ENCODE measurements at places on chromosomes 7 and 10. TPM values are rescaled to one million over a fixed set of nuclear protein-coding genes. Genes with fewer than 3 reads are reported as not detected.

- DNase-seq = no peak
Observed at GRCh38 chr10:20897146-20897825, at the start of gene NEBL. TSS of gene NEBL (minus strand) at chr10:20897311. CDS start at chr10:20897205, 106 bp downstream.

GRCh38 chr10:569961-570627 lies 119.4 kb downstream of the DIP2C start:
- no peak for DNase-seq

- no peak for DNase-seq
Observed at GRCh38 chr7:131692131-131692960, 135.9 kb upstream of the PODXL start.

GRCh38 chr7:86747698-86748097 lies 104.0 kb downstream of the GRM3 start:
- DNase-seq = no peak

GRCh38 chr7:140060788-140061606 lies 1.8 kb downstream of the PARP12 start:
- peak; percentile 58 for DNase-seq

GRCh38 chr10:64091897-64092296 lies 570.7 kb downstream of the REEP3 start:
- DNase-seq = no peak

- DNase-seq = no peak
Observed at GRCh38 chr10:82942286-82943099, 1067.5 kb downstream of the NRG3 start.

DNA sequence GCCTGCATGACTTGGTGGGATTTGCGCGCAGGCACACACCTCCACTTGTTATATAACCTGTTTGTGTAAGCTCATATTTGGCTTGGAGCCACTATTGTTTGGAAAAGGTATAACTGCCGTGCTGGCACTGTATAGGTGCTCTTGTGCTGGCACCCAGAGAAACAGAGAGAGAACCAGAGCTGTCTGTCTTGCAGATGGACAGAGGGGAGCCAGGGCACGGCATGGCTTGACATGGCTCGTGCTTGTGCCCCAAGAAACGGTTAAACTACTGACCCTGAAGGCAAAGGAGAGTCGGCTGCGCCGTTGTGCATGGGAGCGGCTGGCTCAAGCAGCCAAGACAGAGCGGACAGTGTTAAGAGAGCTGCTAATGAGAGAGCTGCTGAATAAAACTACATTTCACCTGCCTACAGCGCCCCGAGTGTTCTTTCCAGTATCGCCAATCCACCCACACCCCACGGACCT lies 23.2 kb downstream of the RAPGEF5 start:
- no peak for DNase-seq

DNA sequence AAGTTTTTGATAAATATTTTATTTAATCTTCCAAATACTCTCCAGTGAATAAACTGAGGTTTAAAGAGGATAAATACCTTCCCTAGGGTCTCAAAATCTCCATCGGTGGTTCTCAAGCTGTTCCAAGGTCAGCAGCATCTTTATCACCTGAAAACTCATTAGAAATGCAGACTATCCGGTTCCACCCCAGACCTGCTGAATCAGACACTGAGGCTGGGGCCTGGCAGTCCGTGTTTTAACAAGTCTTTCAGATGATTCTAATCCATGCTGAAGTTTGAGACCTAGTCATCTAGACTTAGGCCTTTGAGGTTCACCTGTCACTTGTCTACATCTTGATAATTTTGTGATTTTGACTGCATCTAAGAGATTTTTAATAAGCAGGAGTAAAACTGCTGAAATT lies 37.5 kb downstream of the PLEKHA8 start:
- DNase-seq = no peak

GRCh38 chr7:79084423-79084822 lies 369.0 kb downstream of the MAGI2 start:
- DNase-seq = no peak

DNA sequence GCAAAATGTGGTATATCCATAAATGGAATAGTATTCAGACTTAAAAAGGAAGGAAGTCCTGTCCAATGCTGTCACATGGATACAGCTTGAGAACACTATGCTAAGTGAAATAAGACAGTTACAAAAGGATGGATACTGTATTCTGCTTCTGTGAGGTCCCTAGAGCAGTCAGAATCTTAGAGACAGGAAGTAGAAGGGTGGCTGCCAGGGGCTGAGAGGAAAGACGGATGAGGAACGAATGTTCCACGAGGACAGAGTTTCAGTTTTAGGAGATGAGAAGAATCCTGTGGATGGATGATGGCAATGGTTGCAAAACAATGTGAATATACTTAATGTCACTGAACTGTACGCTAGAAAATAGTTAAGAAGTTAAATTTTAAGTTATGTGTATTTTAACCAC lies 3.8 kb downstream of the PRKCQ start:
- no peak for DNase-seq

DNA sequence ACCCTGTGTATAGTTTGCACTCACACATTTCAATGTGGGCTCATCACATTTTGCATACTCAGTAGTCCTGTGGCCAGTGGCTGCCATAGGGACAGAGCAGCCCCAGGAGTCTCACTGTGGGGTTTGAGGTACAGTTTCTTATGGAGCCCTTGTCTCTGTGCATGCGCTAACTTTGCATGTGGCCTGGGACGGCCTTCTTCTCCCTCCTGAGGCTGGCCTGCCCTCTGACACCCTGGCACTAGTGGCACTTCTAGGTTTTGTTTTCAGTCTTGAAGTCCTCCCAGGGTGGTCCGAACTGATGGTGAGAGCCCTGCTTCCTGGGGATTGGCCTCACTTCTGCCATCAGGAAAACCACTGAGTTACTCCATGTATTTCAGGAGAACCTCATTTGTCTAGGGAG lies 21.2 kb downstream of the NACAD start:
- DNase-seq = no peak

- peak; percentile 64 for DNase-seq
Observed at GRCh38 chr7:158695726-158696452, 8.7 kb downstream of the NCAPG2 start.

GRCh38 chr7:150417239-150417638 lies 33.2 kb upstream of the GIMAP8 start:
- DNase-seq = no peak

DNA sequence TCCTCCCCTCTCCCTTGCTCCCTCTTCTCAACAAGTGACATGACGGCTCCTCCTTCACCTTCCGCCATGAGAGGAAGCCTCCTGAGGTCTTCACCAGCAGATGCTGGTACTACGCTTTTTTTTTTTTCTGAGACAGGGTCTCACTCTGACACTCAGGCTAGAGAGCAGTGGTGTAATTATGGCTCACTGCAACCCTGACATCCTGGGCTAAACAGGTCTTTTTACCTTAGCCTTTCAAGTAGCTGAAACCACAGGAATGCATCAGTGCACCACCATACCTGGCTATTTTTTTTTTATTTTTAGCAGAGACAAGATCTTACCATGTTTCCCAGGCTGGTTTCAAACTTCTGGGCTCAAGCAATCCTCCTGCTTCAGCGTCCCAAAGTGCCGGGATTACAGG lies 43.6 kb downstream of the MDH2 start:
- no peak for DNase-seq

- DNase-seq = no peak
Observed at GRCh38 chr10:17241611-17242333, 13.7 kb downstream of the VIM start.

DNA sequence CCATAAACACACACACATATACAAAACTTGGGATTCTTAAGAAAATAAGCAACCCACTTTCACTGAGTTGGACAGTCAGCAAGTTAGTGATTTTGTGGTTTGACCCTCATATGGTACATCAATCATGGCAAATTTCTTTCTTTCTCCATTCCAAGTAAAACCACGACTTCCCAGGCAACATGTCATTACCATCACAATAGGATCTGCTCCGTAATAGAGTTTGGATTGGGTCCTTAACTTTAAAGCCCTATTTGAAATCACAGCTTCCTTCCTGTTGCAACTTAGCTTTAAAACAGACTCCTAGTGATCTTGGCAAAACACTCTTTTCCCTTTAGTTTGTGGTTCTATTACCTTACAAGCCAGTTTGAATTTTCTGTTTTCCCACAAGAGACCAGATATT lies 483.6 kb downstream of the INHBA start:
- DNase-seq = no peak

DNA sequence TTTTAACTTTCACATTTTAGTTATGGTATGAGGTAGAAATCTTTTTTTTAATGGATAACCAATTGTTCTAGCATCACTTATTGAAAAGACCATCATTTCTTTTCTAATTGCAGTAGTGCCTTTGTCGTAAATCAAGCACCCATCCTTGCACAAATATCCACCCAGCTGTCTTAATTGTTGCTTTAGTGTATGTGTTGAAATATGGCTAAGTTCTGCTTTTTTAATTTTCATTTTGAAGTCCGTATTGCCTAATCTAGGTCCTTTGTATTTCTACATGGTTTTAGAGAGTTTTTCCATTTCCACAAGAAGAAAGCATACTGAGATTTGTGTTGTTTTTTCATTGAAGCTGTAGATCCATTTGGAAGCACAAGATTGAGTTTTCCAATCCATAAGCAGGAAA lies 259.6 kb upstream of the SEMA3E start:
- DNase-seq = no peak

- no peak for DNase-seq
Observed at GRCh38 chr7:67380326-67380725, 383.7 kb downstream of the TYW1 start.

DNA sequence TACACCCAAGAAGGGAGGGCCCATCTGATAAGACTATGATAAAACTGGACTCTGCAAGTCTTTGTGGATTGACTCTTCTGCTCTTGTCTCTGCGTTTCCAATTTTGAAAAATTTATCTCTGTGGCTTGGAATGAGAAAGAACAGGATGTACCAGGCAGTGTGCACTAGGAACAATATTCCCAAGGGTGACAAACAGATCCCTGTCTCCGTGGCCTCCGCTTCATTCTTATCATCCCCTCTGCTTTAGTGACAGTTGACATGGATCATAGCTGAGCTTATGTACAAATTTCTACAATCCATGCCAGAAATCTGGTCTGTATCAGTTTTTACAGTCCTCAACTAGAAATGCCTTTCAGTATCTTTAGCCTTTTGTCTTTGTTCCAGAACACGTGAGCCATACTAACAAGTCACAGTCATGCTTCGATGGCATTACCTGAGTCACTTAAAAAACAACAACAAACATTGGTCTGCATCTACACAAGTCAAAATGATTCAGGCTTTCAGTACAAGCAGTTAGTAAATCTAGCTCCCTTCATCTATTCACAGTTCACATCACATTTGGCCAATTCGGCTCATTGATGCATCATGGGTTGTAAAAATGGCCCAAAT lies 393.6 kb upstream of the CELF2 start:
- no peak for DNase-seq

- no peak for DNase-seq
Observed at GRCh38 chr7:50812841-50813475, 30.3 kb upstream of the GRB10 start.

DNA sequence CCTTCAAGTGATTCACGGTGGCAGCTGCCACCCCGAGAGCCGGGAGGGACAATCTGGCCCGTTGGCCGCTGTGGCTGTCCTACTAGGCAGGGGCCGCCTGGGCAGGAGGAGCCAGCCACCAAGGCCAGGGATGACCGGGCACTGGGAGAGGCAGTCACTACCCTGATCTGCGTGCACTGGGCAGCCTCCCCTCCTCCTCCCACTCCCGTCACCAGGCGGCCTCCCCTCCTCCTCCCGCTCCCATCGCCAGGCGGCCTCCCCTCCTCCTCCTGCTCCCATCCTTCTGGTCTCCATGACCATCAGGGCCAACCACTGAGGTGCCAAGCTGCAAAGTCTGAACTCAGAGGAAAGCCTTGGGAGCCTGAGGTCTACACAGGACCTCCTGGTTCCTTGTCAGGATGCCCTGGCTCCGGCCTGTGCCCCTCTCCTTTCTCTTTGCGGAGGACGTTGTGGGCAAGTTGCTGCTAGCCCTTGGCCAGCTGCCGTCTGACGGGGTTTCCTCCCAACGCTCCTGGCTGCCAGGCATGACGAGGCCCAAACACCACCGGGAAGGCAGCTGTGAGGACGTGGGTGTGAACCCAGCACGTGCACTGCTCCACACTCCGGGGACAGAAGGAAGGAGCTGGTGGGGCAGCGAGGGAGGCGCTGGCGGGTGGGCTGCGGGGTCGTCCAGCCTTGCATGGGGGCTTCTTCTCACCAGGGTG lies 131.1 kb downstream of the WDR37 start:
- DNase-seq = no peak

DNA sequence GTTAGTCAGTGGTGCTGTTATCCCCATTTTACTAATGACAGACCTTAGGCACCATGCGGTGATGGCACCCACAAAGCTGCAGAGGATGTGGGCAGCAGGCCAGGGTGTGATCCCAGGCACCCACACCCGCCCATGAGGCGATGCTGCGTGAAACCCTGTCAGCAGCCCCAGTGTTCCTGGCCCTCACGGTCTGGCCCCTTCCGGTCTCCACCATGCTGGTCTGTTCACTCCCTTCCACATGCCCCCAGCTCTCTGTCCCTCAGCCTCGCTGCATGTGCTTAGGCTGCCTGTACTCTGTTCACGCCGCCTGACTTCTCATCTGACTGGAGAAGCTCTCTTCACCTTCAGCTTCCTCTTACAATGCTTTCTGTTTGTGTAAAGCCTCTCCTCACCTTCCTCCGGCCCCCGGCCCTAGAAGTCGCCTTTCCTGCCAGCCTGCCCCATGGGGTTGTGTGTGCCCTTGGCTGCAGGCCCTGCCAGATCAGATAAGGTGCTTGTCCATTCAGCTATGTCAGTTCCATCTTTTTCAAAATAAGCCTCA lies 17.6 kb upstream of the ORAI2 start:
- no peak for DNase-seq

GRCh38 chr7:78620920-78621319 lies 822.3 kb downstream of the PHTF2 start:
- no peak for DNase-seq

ORC5 gene
- 32.3 TPM for total RNA-seq

DEPP1 gene
- total RNA-seq = 628 TPM

PITX3 gene
- total RNA-seq = not detected

C10orf90 gene
- total RNA-seq = not detected

SYNPO2L gene
- total RNA-seq = not detected

FANK1 gene
- 4.8 TPM for total RNA-seq

CRYGN gene
- not detected for total RNA-seq

PDGFA gene
- 44.5 TPM for total RNA-seq

RASA4B gene
- 12.1 TPM for total RNA-seq

NME8 gene
- not detected for total RNA-seq

NANOS1 gene
- total RNA-seq = 0.82 TPM

GPR15LG gene
- total RNA-seq = not detected

SORBS1 gene
- 4.2 TPM for total RNA-seq

NCF1 gene
- total RNA-seq = not detected

HTR7 gene
- 0.58 TPM for total RNA-seq

AFAP1L2 gene
- 3.4 TPM for total RNA-seq

STEAP4 gene
- total RNA-seq = not detected

ZNF804B gene
- total RNA-seq = not detected

LRIT2 gene
- total RNA-seq = not detected
